ENCODE measurements at places on chromosomes 5 and 9.

GRCh38 chr5:172595596-172596455 is 45.2 kb upstream of the NEURL1B start:
- no peak for DNase-seq

GRCh38 chr5:83281658-83282057 is 189.9 kb upstream of the VCAN start:
- no peak for DNase-seq

DNA sequence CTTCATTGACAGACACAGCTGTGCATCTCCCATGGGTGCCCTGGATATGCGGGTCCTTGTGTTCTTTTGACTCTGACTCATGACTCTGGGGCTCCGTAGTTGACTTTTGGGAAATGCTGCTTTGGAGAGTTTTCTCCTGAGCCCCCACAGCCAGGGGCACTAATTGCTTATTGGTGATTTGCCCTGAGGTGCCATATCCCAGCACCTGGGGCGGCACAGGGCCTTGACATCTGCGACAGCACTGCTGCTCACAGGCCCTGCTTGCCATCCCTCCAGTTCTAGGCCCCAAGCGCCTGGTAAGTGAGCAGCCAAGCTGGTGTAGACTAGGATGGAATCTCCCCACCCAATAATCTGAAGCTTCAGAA is 75.1 kb downstream of the AMBP start:
- DNase-seq = no peak

GRCh38 chr5:154107756-154108155 is 69.0 kb downstream of the MFAP3 start:
- no peak for DNase-seq

DNA sequence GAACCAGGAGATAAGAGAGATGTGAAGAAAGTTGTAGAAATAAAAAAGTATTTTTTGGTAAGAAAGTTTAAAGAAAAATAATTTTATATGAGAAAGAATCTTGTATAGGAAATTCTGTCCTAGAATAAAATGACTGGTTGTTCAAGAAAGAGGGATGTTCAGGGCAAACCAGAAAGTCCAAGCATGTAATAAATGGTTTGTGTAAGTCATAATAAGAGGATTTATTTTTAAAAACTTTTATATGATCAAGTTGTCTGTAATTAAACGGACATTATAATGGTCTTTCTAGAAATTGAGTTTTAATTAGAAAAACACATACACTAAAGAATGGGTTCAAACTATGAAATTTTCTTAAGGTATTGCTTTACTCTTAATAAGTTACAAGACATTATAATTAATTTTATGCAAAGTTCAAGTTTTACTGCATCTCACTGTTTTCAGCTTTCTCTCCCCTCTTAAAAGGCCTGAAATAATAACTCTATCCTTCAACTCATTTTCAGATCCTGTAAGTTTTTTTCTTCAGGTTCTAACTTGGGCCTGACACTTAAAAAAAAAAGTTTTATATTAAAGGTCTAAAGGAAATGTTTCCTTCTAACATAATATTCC is 56.1 kb upstream of the ZNF300 start:
- DNase-seq = no peak

DNA sequence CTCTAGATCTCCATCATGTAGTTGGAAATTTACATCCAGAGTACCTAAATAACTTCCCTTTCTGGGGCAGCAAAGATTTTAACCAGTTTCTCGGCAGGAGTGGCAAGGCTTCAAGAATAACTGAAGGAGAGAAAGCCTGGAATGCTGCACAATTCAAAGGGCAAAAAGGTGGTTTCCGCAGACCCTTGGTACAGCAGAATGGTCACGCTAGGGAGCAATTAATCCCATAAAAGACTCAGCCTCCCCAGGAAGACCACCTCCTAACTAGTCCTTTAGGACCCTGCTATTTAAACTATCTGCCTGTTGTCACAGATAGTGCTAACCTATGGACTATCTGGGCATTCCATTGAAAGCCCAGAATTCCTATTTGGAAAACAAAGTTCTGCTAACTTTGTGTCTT is 3.6 kb downstream of the HTR1A start:
- DNase-seq = no peak

DNA sequence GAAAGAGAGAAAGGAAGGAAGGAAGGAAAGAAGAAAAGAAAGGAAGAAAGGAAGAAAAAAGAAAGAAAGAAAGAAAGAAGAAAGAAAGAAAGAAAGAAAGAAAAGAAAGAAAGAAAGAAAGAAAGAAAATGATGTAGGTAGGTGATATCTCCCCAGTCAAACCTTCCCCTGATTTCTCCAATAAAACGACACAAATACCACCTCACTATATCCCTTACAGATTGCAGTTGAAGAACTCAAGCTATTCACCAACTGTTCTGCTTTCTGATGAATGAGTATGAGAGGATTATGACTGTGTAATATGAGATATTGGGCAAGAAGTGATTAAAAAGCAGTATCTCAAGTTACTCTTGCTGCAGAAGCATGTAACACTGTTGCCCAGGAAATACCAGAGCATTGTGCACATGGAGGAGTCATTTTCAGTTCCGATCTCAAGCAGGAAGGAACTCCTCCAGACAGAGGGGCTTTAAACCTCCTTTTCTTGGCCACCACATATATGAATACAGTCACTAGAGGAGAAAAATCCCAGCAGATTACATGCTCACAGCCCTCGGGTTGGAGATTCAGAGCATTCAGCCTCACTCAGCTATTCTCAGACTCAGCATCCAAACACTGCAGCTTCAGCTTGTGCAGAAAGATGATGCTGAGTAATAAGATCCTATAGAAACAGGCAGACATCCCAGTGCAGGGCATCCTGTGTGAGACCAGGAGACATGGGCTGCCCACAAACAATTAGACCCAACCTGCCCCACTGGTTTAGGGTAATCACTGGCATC is 61.4 kb downstream of the UGCG start:
- no peak for DNase-seq

- DNase-seq = no peak
These were observed 40.1 kb downstream of the SMARCA2 start for GRCh38 chr9:2055203-2055658.

GRCh38 chr5:32279223-32279622 is 33.5 kb downstream of the MTMR12 start:
- DNase-seq = no peak

GRCh38 chr5:76269932-76270610 is 133.0 kb upstream of the IQGAP2 start:
- no peak for DNase-seq

DNA sequence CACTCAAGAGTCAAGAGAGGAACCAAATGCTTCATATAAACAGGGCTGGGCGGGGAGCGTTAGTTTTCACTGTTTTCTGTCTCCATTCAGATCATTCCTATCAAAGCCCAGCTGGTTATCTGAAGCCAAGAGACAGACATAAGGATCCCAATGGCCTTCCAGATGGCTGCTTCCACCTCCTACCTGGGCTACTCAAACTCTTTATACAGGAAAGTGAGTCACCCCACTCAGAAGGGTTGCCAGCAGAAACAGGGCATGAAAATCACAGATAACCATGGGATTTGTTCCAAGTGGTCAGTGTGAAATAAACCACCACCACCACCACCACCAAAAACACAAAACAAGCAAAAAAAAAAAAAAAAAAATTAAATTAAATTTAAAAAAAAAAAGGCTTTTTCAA is 5.5 kb downstream of the PRSS3 start:
- DNase-seq = no peak

DNA sequence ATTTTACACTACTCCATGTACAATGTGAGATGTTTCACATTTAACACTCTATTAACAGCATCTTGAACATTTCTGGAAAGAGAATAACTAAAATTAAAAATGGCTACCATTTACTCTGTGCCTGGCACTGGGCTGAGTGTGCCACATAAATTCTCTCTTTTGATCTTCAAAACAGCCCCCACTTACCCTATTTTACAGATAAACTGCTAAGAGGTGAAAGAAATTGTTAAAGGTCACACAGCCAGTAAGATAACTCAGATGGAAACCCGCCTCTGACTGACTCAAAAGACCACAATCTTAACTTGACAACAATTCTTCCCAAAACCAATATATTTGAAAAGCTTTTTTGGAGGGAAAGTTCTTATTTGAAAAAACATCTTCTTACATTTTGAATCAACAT is 97.3 kb downstream of the MAPKAP1 start:
- no peak for DNase-seq

DNA sequence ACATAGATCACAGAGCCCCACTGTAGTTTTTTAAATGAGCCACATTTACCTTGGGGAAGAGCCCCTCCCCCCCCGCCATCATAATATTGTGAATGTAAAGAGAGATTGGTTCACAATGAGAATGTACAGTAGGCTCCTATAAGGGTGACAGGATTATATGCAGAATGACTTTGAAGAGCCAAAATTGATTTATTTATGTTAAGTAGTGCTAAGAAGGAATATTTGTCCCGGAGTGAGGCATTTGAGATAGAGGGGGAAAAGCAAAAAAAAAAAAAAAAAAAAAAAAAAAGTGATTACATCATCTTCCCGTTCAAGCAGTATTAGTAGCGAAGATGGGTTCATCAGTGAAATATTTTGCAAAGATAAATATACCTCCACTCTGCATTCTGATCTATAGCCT is 73.9 kb downstream of the PIK3R1 start:
- DNase-seq = no peak

DNA sequence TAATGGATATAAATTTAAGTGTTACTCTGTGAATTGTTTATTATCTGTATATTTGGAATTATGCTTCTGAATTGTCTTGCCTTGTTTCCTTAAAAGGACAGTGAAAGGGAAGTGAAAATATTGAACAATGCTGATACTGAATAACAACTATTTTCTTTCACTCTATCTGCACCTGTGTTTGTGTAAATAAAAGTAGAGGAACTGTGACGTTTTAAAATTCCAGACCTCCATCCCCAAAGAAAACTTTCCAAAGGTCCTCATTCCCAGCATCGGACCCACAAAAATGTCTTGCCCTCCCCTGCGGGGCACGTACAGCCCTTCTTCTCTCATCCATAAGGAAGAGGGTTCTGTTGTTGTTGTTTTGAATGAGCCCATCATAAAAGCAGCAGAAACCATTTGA is 100.0 kb downstream of the NLN start:
- DNase-seq = no peak

GRCh38 chr5:10482791-10483530 is 41.3 kb downstream of the ROPN1L start:
- DNase-seq = no peak

DNA sequence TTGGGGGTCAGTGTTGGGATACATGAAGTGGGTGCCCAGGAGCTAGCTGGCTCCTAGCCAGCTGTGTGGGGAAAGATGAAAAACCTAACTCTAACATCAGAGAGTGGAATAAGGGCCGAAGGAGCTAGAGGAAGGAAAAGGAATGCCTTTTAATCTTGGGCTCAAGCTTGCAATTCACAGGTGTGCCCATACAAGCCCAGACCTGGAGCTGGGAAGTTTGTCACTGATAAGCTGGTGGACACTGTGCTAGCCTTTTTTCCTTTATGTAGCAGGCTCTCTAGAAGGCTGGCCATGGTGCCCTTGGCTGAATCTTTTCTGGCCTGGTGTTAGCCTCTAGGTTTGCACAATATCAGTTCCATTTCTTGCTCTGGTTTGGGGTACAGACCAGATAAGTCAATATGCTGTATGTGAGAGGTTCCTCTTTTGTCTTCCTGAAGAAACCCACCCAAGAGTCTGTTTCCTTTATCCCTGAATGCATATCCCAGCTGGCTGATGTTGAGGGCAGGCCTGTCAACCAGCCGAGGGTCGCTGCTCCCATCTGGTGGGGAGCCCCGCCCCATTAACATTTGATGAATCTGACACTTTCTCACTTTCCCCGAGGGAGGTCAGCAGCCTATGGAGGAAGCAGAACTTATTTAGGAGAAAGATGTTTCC is 92.4 kb upstream of the CXCL14 start:
- no peak for DNase-seq

DNA sequence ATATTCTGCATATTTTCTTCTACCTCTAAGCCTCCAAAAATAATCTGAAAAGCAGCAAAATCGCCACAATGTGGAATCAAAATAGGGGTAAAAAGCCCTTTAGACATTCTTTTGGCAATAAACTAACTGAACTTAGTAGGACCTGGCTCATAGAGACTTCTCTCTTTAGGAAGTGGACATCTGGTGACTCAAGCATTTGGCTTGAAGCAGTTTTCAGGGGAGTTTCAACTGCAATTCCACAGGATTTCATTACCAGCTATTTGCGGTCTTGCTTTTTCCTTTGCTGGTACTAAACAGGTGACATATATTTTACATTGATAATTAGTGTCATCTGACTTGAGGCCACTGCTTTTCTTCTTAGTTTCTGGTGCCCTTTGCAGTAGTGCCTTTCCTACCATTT is 173.2 kb upstream of the FBN2 start:
- no peak for DNase-seq

DNA sequence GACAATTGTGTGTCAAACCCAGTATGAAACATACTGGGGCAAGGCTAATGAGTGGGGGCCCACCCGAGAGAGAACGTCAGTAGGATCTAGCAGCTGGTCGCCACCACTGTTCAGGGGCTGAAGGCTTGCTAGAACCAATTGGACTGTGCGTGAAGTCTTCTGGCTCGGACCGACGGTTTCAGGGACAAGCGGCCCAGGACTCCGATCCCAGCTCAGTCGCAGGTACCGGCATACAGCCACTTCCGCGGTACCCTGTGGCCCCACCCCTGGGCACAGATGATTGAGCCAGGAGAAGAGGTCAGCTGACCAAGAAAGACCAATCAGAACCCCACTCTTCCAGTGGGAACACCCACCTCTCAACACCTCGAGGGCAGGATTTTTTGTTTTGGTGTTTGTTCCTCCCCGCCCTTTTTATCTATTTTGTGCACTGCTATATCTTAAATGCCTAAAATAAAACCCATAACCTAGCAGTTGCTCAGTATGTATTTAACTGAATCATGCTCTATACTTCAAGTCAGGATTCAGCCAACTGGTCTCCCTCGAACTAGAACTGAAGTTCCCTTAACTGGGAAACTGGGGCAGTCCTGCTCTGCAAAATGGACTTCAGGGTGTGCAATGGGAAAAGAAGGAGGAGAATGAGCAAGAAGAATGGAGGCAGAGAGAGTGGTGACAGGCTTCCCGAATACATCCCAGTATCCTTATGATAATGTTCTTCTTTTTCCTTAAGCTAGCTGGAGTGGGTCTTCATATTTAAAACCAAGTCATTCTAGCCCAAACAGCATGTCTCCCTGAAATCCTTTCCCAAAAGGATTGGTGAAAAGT is 21.1 kb upstream of the CPEB4 start:
- DNase-seq = no peak

GRCh38 chr9:76353280-76353679 is 40.9 kb downstream of the RFK start:
- DNase-seq = no peak

GRCh38 chr9:92952906-92953610 is 5.7 kb downstream of the FGD3 start:
- no peak for DNase-seq

- DNase-seq = no peak
These were observed 70.8 kb upstream of the PRRC1 start for GRCh38 chr5:127446626-127447025.

DNA sequence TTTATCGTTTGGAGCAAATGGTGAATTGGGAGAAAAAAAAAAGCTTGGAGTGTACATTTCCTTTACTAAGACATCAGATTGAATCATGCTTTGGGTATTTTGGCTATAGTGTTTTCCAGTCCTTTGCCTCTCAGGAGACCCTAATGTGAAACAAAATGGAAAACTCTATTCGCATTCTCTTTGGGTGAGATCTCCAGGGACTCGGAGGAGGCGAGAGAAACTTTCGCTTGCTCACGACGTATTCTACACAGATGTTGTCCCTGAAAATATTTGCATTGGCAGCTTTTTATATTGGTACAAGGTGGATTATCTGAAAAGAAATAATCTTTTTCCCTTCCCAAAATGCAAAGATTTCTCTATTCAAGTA is 1240.1 kb upstream of the WWC1 start:
- no peak for DNase-seq

GRCh38 chr9:95488954-95489353 is 27.8 kb downstream of the PTCH1 start:
- no peak for DNase-seq

All from GM12892 (cell line).